Activated CD8-positive, alpha-beta memory T cell treated with anti-CD3 and anti-CD28 coated beads for 48 hours (primary cell): ENCODE measurements at places on chromosomes 6 and 20.

- DNase-seq: no peak
Observed at GRCh38 chr6:13511913-13512717, 24.7 kb upstream of the GFOD1 start.

DNA sequence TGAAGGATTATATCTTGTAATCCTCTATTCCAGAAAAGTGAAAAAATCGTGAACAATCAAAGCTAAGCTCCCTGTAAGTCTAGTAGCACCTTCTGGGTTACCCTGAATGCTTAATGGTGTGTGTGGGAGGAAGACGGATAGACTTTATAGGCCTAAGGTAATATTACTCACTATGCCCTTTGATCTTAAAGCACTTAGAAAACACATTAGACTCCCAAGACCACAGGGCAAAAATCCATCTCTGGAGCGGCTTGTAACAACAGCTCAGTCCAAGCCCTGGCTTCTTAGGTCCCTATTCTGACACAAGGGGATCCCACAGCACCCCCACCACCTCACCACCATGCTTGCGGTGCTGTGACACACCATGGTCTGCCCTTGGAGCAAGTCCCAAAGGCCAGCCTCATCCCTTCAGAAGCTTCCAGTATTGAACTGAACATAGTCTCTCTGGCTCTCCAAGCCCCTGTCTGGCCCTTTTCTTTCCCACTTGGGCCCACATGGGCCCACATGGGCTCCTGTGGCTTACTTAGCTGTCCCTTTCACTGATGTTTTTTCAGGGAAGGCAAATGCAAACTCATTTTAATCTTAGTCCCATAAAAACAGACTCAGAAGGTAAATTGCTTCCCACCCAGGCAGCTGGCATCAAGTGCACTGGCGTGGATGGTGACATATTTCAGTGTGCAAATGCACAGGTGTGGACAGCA is 28.3 kb downstream of the C6orf132 start:
- DNase-seq: no peak

DNA sequence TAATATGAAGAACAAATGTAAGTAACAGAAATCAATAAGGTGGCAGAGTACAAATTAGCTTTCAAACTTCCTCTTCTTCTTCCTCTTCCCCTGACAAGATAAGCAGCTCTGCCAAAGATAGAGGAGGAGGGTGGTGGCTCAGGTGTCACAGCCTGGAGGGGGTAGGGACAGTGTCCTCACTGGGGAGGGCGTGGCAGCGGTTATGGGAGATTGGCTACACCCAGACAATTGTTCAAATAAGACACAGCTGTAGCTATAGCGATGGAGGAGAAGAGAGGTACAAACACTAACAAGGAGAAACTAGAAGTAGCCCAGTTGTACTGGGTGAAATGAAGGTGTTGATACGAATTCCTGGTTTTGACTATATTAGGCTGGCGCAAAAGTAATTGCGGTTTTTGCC is 198.5 kb downstream of the TBXT start:
- DNase-seq: no peak

- no peak for DNase-seq
Observed at GRCh38 chr6:52245425-52245824, 1.1 kb upstream of the IL17F start.

DNA sequence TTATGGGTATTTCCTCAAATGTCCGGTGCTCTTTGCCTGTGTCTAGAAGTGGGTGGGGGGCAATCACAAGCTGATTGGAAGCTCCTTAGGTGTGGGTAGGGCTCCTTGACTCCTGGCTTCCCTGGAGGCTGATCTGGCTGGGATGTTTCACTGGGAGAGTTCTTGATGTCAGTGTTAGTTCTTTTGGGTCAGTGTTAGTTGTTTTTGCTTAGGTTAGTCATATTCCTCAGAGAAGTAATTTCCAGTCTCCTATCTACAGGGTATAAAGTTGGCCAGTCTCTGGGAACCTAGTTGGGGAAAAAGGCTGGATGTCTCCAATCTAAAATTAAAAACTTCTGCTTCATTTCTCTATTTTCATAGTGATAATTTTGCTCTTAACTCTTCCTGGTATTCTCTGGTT is 23.6 kb downstream of the CDC5L start:
- DNase-seq: no peak

DNA sequence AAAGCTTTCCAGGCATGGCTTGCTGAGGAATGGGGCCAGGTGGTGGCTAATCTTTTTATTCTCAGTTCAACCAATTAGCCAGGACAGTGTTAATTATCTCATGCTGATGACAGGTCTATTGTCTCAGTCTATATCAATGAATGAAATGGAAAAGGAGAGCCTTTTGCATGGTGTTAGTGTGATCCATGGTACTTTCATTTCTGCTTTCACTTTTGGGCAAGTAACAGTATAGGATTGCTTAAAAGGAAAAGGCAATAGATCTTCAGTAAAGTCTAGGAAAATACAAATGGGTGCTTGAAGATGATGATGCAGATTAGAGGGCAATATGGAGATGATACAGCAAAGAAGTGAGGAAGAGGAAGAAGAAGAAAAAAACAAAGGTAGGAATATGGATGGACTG is 430.3 kb downstream of the TFAP2A start:
- DNase-seq: no peak

DNA sequence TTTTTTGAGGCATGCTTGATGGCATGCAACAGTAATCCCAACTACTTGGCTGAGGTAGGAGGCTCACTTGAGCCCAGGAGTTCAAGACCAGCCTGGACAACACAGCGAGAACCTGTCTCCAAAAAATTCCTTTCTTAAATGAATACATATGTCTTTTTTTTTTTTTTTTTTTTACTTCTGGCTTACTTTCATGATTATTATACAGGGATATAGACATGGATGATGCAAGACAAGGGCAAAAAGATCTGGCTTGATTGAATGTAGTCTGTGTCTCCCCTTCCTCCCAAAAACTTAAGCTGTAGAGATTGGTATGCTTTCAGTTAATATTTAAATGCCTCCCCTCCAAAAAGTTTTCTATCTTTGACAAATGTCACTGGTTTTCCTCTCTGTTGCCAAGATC is 7.6 kb downstream of the SNX3 start:
- no peak for DNase-seq

DNA sequence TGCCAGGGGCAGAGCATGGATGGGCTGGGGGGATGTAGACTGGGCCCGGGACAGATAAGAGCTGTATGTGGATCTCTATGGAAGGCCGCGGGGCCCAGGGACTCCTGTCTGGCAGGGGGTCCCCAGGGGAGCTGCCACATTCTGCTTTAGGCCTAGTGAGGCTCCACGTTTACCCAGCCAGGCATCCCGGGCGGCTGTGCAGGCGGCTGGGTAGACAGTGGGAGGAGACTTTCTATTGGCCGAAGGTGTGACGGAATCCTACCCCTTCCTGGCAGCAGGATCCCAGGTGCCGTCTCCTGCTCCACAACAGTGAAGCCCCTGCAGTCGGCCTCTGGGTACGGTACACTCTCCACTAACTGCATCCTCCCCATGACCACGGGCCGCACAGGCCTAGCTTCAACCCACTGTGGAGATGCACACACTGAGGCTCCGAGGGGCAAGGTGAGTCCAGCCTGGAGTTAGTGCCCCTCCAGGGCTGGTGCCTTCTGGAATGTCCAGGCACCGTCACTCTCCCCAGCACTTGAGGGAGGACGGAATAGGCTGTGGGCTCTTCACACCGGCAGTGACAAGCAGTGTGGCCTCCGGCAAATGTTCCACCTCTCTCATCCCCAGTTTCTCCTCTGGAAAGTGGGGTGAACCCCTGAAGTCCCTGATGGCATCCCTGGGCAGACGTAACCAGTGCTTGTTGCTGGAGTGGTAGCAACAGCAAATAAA is 36.8 kb upstream of the ZBP1 start:
- no peak for DNase-seq

- DNase-seq: no peak
Observed at GRCh38 chr20:22673467-22673866, 89.1 kb upstream of the FOXA2 start.

DNA sequence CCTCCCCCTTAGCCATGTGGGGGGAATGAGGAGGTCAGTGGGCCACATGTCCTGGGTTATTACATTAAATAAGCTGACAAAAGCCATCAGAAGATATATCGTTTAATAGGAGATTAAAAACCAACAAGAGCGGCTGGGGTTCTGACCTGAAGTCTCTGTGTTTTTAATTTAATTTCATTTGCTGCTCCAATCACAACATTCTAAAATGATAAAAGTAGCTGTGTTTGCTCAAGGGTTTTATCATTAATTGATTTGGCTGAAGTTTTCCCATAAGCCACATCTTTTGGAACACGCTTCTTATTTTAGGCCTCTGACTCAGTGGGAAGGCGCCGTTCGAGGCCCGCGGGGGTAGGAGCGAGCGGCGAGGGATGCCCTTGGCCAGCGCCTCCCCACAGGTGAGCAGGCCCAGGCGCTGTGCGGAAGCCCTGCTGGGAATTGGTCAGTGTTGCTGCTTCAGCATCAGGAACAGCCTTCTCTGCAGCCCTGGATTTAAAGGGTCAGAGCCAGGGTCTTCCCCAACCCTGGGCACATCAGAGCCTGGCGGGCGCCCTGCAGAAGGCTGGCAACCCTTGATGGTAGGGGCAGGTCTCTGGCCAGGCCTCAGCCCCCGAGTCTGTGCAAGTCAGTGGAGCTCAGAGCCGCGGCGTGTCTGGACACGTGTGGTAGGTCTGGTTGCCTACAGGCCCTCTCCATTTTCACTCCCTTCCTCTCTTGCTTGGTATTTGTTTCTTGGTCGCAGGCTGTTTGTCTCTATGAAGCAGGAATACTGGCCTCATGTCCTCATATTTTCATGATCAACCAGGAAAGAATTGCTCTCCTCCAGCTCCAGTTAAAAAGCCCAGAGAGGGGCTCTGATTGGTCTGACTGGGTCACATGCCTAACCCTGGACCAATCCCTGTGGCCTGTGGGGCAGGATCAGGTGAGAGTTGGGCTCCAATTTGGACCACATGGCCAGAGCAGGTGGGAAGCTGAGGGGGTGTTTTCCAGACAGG is 30.9 kb upstream of the MLN start:
- DNase-seq: no peak

DNA sequence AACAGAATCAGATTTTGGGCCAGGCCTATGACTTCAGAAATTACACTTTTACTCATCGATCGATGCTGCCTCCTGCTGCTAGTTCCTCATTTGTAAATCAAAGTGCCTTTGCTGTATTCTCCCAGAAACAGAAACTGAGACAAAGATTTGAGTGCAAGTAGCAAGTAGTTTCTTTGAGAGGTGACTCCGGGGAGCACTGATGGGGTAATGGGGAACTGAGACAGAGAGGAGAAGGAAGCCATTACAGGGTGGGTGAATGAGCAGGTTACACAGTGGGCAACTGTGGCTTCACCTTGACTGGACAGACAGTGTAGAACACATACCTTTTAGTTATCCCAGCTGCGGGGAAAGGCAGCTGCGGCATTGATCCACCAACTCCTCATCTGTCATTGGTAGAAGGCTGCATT is 9.7 kb upstream of the CD40 start:
- no peak for DNase-seq

GRCh38 chr20:49532285-49532946 is 35.5 kb downstream of the PTGIS start:
- no peak for DNase-seq

DNA sequence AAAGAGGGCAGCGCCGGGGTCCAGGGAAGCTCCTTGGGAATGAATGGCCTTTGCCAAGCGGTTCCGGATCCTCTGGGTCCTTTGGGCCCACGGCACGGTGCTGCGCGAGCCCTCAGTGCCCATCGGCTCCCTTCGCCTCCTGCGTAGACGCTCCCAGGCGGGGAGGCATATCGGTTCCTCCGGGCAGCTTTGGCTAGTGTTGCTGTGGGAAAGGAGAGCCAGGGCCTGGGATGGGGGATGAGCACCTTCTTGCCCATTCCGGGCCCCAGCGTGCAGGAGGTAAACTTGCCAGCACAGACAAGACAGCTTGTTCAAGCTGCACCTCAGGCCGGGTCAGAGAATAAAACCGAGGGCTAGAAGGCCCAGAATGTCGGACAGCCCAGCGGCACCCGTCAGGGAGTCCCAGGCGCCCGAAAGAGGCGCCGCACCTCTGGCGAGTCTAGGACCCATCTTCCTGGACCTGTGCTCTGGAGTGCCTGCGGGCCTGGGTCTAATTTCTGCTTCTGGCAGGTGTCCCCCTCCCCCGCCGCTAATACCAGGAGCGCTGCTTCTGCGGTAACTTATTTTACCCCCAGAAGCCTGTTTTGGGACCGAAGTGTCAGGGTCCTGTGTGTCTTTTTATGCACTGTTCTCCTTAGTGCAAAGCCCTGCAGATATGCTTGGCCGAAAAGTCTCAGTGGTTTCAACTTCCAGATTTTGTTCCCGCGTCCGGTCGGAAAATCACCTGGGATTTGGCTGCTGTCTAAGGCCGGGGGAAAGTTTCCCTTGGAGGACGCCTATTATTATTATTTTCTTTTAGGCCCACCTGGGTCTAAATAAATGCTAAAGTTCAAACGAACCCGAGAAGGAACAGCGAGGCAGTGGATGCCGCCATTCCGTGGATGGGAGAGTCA is 1.7 kb upstream of the TFAP2C start:
- DNase-seq: no peak

- no peak for DNase-seq
Observed at GRCh38 chr6:43623880-43624785, 4.9 kb downstream of the GTPBP2 start.

- no peak for DNase-seq
Observed at GRCh38 chr6:46491201-46491627, at the start of gene RCAN2. TSS of gene RCAN2 (minus strand) at chr6:46491449.

DNA sequence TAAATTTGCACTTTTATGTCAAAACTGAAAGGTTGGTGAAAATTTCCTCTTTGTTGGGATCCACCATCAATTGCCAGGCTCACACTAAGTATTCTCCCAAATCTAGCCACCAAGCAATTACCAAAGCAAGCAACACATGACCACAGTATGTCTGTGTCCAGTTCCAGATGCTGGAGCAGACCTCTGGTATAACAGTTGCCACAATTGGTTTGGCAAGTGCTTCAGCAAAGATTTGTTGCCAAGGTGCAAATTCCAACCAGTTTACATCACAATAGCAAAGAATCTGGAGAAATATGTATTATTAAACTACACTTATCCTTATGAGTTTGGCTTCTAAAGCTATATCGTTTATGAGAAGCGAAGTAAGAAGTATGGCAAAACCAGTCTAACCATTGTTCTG is 6.4 kb downstream of the GTF2H5 start:
- DNase-seq: no peak

GRCh38 chr6:22804620-22805261 is 235.4 kb downstream of the HDGFL1 start:
- DNase-seq: no peak

DNA sequence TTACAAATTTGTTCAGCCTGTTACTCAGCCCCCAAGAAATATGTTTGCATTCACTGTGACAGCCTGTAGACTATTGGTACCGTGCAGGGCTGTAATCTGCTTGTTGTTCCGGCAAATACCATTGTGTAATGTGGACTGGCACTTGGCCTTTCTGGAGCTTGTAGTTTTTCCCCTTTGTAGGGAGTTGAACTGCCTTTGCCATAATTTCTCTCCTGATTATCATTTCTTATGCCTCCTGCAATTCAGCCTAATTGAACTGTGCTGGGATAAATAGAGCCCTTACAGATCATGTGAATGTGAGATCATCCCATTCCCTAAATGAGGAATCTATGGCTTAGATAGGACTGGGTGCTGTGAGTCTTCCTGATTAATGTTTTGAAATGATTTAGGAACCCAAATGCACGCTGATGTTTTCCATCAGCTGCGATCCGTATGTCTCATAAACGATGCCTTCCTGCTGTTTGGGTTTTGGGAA is 185.1 kb downstream of the JARID2 start:
- no peak for DNase-seq
